ENCODE measurements at places on chromosomes 4 and X.

GRCh38 chr4:10002278-10002677 lies 19.0 kb downstream of the SLC2A9 start:
- no peak for DNase-seq

GRCh38 chrX:27404366-27404765 lies 58.8 kb downstream of the PPP4R3C start:
- no peak for DNase-seq

DNA sequence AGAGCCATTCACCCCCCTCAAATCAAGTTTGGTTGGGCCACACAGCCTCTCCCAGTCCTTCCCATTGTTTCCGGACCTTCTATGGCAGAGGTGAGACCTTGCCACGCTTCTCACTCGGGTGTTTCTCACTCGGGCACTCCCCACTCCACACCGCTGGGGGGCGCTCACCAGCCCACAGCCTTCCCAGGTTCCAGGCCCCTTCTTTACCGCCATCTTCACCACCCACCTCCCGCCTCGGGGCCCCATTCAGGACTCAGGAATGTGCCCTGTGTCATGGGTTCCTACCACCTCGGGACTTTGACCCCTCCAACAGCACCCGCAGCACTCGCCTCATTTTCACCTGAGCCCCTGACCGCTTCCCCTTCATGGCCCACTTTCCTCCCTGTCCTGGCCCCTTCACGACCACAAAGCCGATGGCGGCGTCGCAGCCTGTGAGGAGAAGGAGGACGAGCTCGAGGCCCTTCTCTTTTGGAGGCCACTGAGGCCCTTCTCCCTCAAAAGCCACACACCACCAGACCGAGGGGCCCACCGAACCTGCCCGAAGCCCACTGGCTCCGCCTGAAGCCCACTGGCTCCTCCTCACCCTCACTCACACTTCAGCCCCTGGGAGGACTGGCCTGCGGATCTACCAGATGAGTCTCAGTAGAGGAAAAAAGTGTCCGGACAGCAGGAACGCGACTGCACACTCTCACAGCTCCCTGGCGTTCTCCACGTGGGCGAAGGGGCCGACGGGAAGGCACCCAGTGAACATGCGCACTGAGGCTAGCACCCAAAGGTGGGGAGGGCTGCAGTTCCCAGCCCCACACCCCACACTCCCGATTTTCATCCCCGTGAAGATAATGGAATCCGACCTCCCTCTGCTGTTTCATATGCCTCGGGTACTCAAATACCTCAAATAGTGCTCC lies at the start of gene PAGE1:
Gene PAGE1, minus strand, starts transcription at position 709 of the 905 bp plus-strand sequence. CDS start 1,214 bp downstream, outside the sequence.
- DNase-seq, result no peak

- no peak for DNase-seq
These were observed 582.3 kb upstream of the DIPK2B start for GRCh38 chrX:45783002-45783401.

- DNase-seq, result no peak
These were observed 30.5 kb upstream of the LIMCH1 start for GRCh38 chr4:41507291-41507947.

DNA sequence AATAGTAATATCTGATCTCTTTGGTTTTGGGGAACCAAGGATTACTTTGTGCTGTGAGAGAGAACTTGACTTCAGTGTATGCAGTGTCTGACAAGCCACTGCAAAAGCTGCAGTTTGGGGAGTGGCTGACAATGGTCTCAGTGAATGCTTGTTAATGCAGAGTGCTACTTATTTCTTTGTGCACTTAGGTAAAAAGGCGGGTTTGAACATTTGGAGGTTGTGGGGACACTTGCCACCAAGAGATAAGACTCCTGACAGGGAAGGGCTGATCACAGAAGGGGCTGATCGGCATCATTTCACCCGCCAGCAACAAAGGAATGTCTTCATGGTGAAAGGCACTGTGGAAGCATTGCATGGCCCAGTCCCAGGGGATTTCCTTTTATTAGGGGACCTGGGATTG lies 28.6 kb upstream of the USP46 start:
- no peak for DNase-seq

- DNase-seq, result no peak
These were observed 18.0 kb downstream of the MBNL3 start for GRCh38 chrX:132470831-132471230.

GRCh38 chrX:22748093-22748999 lies 251.4 kb upstream of the DDX53 start:
- DNase-seq, result no peak

DNA sequence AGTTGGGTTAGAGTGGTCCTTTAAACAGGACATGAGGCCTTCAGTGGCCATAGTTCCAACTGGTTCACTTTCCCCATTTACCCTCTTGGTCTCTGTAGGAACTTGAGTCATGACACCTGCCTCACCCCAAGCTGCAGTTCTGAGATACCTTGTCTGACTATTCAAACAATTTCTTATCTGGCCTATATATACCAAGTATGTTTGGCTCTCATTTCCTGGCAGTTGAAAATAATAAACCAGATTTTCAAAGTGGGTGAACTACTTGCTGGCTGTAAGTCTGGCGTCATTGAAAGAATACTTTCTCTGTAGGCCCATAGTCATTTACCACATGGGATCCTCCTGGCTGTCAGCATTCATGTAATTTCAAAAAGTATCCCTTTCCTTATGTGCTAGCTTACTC lies 228.8 kb downstream of the SHROOM3 start:
- no peak for DNase-seq

DNA sequence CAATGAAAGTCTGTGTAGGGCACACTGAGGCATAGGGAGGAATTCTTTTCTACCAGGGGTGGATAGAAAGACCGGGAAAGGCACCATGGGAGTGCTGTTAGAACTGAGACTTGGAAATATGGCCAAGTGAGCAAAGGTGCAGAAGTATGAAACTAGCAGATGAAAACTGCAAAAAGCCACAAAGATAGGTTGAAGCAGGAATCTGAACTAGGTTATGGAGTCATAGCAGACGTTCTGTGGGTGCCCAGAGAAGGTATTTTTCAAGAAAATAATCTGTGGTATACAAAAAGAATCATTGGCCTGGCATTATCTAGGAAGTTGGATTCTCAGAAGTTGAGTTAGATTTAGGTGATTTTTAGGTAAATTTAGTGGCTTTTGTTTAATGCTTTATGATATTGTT lies 48.5 kb downstream of the SMAD1 start:
- no peak for DNase-seq

DNA sequence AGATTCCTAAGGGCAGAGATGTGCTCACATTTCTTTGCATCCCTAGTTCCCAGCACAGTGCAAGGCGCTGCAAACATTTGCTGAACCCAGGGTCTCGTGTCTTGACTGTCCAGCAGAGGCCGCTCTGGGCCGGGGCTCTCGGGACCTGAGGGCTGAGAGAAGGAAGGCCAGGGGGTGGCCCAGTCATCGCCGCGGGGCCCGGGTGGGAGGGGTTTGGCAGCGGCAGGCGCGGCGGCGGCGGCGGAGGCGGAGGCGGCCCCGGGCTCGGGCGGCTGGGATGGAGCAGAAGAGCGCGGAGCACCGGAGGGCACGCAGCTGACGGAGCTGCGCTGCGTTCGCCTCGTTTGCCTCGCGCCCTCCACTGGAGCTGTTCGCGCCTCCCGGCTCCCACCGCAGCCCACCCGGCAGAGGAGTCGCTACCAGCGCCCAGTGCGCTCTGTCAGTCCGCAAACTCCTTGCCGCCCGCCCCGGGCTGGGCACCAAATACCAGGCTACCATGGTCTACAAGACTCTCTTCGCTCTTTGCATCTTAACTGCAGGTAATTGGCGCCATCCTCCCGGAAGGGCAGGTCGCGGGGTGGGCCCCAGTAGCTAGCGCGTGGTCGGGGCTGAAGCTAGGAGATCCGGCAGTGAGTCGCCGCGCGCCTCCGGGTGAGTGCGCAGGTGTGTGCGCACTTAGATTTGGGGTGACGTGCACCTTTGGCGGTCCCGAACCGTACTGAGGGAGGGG lies at the start of gene PARM1:
Gene PARM1, plus strand, starts transcription at position 285 of the 730 bp plus-strand sequence. Its CDS starts 212 bp downstream, at position 497.
- DNase-seq, result peak; percentile 90

GRCh38 chr4:48261281-48261680 lies 8.4 kb downstream of the TEC start:
- DNase-seq, result no peak

DNA sequence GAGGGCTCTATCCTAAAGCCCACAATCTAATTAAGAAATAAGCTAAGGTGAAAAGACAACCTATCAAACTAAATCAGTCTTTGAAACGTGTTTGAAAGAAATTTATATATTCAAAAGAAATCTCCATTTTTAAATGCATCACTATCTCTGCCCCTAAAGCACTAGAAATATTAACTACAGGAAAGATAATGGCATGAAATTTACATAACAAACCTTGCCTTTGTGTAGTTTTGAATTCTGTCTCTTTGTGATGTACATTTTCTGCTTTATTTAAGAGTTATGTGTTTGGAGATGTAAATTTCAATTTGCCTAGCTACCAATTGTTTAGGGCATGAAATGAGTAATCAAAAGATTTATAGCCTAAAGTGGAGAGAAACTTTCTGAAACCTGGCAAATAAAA lies 286.1 kb upstream of the TBX22 start:
- no peak for DNase-seq

DNA sequence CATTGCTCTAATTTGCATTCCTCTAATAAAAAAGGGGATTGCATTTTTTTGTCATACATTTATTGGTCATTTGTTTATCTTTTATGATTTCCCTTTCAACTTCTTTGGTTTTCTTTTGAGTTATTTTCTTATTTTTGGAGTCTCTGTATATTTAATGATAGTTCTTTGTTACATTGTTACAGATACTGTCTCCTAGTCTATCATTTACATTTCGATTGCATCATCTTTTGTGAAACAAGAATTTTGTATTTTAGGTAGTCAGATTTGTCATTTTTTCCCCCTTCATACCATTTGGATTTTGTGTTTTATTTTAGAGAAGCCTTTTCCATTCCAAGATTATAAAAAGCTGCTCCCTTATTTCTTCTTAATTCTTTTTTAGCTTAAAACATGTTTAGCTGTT lies 37.1 kb downstream of the SNX25 start:
- DNase-seq, result no peak

DNA sequence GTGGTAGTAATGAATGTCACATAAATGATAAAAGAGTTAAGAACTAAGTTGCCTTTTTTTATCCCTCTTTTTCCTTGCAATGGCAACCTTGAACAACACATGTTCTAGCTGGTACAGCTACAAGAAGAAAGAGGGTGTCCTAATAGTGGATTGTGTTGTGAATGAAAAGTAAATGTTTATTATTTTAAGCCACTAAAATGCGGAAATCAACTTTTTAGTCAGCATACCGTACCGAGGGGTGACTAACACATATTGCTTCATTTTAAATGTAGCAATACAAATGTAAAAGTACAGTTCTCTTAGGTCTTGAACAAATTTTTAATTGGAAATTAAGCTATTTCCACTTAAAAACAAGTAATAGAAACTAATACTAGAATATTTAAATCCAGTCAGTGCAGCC lies 17.7 kb upstream of the AP1AR start:
- DNase-seq, result no peak

DNA sequence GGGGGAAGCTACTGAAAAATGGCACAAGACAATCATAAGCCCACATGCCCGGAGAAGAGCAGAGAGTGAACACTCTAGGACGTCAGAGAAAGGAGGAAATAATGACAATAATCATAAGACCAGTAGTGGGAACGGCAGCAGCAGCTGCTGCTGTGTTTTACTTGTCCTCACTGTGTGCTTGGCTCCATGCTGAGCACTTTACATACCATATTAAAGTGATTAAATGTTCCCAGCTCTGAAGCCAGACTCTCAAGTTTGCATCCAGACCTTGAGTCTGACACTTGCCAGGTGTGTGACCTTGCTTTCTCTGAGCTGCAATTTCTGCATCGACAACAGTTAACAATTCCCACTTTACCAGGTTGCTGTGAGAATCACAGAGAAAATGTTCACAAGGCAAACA lies 255.4 kb downstream of the SPANXN1 start:
- no peak for DNase-seq

DNA sequence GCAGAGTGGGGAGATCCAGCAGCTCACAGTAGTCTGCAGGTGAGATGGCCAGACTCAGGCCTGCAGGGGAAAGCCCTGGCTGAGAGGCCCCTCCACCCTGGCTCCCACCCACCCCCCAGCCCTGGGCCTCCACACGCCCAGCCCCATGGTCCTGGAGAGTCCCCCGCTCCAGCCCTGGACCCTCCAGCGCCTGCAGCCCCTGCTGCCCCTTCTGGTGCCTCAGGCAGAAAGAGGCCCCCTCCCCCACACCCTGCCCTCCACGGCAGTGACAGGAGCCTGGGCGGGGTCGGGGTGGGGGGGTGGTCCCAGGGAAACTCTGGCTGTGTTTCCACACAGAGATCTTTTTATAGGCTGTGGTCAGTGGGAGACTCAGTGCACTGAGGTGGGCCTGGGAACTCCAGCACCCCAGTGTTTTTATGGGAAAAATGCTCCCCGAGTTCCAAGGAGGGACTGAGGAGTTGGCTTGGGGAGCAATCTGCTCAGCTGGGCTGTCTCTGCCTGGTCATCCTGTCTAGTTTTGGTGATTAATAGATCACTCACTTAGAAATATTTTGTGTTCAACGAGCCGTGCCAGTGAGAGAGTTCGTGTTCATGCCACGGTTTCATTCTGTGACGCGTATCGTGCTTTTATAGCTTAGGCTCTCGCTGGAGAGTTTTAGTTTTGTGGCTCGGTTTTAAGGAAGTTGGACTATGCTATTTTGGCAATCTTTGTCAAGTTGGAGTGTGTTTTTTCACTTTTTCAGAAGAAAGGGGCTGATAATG lies 53.1 kb upstream of the HGFAC start:
- DNase-seq, result no peak

DNA sequence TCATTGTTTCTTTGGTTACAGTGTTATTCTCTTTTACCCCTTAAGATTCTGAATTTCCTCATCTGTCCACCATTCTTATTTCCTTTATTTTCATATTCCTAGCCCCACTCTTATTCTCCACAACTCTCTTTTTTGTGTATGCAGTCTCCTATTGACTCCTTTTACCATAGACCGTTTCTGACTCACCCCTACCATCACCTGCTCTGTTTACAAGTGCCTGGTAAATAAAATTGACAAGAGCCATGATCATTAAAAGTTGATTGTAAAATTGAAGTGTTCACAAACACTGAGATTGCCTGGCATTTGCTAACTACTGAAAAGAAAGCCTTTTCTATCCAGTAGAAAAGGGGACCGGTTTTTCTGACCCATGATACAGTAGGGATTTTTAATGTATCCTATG lies 54.4 kb downstream of the MRPL1 start:
- DNase-seq, result no peak

DNA sequence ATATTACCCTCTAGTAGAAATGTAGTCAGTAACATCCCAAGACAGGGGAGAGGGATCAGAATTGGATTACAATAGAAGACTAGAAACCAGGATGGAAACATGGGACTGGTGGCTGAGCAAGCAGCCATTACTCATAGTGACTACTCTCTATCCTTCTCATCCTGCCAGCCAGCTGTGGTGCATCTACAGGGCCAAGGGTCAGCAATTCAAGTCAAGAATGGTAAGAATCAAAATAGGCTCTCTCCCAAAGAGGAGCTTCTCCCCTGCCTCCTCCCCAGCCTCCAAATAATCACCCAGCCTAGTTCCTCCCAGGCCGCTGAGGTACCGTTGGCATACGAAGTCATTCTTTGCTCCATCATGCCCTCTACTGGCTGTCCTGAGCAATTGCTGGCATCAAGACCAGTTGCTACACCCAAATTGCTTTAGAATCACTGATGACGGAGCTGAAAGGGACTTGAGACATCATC lies 19.4 kb downstream of the AWAT2 start:
- no peak for DNase-seq

GRCh38 chrX:115892787-115893671 lies 277.5 kb upstream of the AGTR2 start:
- DNase-seq, result peak; percentile 60
